ENCODE measurements at places on chromosomes 11 and 22.

- peak; percentile 84 for DNase-seq
Observed at GRCh38 chr11:2888266-2888968, 2.8 kb upstream of the CDKN1C start.

- no peak for DNase-seq
Observed at GRCh38 chr22:17095538-17095937, 10.7 kb downstream of the IL17RA start.

GRCh38 chr11:66641834-66642233 lies 3.3 kb downstream of the RBM4 start:
- no peak for DNase-seq

DNA sequence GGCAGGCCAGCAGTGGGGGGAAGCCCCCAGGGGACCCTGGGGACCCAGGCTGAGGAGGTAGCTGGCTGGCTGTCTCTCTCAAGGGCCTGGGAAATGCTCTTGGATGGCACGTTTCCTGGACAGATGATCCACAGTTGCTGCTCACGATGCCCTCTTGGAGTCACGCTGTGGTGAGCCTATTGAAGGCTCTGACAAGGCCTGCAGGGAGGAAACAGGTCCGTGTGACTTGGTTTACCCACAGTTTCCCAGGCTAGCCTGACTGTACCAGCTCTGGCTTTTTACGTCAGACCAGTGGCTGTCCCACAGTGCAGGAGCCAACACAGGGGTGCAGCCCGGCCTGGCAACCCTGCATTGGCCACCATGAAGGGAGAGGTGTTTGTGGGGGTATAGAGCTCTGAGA lies 29.2 kb upstream of the PPARA start:
- no peak for DNase-seq

GRCh38 chr11:70364178-70364577 lies 34.2 kb upstream of the CTTN start:
- no peak for DNase-seq

GRCh38 chr11:44600839-44601383 lies 35.4 kb downstream of the CD82 start:
- no peak for DNase-seq

DNA sequence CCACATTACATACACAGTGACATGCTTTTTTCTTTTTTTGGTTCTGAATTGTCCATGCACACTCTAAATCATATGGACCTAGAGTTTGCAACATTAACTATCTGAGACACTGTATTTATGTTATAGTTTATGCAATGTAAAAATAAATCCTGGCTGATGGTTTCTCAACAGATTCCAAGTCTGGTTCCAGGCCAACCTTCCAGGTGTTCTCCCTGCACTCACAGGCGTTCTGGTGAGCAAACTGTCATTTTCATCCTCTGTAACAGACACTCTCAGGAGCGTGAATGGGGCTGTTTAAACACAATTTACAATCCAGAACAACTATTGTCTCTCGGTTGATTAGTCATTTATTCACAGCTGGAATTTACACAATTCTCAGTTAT lies 36.5 kb upstream of the ANKK1 start:
- DNase-seq = no peak

Data from activated naive CD4-positive, alpha-beta T cell (primary cell).